ENCODE measurements at places on chromosomes 6 and 20. TPM values are rescaled to one million over a fixed set of nuclear protein-coding genes. Genes with fewer than 3 reads are reported as not detected.
A peak's percentile ranks its signal among the peaks of the same experiment; 100 is the strongest.

GRCh38 chr20:22684072-22684762 is 99.8 kb upstream of the FOXA2 start:
- peak; percentile 84 for DNase-seq

DNA sequence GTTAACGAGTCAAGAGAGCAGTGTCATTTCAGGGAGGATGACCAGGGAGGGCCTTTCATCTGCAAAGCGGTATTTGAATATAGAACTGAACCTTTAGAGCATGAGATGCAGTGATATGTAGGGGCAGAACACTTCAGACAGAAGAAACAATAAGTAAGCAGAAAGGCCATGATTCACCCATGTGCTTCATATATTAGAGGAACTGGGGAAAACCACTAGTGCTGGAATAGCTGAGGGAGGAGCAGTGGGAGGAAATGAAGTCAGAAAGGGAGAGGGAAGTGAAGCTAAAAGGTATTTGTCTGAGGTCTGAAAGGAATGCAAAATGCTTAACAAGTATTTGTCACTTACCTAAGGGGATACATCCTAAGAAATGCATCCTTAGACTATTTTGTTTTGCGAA is 391.2 kb downstream of the ADGRB3 start:
- no peak for DNase-seq

DNA sequence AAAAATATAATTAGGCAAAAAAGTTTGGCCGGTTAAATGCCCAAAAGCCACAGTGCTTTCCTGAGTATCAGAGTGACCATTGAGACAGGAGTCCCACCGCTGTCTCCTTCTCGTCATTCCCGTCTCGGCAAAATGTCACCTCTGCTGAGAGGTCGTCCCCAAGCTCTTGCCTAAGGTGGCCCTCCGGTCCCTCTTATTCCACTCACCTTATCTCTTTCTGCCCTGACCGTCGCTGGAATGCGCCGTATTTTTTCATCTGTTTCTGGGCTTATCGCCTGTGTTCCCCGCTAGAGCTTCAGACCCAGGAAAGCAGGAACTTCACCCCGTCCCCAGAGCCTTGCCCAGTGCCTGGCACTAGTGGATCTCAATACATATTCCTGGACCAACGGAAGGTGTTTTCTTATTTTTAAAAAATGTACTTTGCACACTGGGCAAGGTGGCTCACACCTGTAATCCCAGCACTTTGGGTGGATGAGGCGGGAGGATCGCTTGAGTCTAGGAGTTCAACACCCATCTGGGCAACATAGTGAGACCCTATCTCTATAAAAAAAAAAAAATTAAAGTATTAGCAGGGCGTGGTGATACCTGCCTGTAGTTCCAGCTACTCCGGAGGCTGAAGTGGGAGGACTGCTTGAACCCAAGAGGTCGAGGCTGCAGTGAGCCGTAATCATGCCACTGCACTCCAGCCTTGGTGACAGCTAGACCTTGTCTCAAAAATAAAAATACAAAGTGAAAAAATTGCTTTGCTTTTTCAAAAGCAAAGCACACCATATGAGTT is 122.8 kb upstream of the PTPN1 start:
- no peak for DNase-seq

- DNase-seq, result no peak
Observed at GRCh38 chr6:36674942-36675341, 3.6 kb upstream of the CDKN1A start.

DNA sequence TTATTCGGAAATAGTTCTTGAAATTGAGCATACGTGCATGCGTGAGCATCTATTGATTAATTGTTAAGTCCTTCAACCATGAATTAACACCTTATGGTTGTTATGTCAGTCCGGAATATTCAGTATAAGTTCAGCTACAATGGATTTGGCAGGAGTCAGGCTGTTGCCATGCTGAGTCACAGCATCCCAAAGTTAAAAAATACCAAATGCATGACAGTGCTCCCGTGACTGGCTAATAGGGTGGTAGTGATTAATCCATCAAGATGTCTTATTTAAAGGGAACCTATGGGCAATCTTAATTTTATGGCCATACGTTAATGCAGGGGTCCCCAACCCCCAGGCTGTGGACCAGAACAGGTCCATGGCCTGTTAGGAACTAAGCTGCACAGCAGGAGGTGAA is 10.5 kb downstream of the RAE1 start:
- DNase-seq, result no peak

DNA sequence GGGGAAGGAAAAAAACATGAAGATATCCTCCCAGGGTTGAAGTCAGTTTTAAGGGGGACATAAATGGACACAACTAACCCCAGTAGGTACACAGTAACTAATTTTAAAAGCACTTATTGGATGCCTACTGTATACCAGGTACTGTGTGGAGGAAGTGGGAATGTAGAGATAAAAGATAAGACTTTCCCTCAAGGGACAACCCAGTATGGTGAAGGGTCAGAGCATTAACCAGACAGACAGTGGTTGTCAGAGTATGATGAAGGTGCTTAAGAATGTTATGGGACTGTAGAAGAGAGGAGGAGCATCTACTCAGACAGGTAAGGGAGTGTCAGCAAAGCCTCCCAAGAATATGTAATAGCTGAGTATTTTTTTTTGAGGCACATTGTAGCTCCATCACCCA is 906 bp downstream of the ABCF1 start:
- no peak for DNase-seq

DNA sequence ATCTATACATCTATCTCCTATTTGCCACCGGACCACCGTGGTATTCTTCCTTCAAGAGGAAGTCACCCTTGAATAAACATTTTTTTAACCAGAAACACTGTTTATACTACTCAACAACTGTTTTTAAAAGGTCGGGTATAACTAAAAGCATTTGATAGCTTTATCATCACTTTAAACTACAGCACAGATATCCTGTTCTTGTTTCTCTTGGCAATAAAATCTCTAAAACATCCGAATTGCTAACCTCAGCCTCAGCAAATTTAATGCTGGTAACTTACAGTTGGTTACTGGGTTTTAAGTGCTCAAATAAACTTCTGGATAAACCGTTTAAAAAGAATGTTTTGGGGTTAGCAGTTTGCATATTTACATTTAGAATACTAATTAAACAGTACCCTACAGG is 20.4 kb downstream of the ZUP1 start:
- DNase-seq, result no peak

DNA sequence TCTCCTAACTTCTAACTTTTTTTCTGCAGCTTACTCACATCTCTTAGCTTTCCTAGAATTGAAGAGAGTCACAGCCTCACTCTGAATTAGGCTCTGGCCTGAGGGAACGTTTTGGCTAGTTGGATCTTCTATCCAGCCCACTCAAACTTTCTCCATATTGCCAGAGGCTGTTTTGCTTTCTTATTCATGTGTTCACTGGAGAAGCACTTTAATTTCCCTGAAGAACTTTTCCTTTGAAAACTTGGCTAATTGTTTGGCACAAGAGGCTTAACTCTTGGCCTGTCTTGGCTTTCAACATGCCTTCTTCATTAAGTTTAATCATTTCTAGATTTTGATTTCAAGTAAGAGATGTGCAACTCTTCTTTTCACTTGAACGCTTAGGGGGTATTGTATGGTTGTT is 138.2 kb upstream of the PLCB4 start:
- DNase-seq, result no peak

- DNase-seq, result no peak
Observed at GRCh38 chr6:156994215-156995076, 217.3 kb downstream of the ARID1B start.

TBXT gene
- polyA plus RNA-seq, result not detected

- DNase-seq, result no peak
Observed at GRCh38 chr6:35487658-35488516, 9.0 kb downstream of the TEAD3 start.

GRCh38 chr6:3320238-3320811 is 61.6 kb downstream of the PSMG4 start:
- no peak for DNase-seq

DNA sequence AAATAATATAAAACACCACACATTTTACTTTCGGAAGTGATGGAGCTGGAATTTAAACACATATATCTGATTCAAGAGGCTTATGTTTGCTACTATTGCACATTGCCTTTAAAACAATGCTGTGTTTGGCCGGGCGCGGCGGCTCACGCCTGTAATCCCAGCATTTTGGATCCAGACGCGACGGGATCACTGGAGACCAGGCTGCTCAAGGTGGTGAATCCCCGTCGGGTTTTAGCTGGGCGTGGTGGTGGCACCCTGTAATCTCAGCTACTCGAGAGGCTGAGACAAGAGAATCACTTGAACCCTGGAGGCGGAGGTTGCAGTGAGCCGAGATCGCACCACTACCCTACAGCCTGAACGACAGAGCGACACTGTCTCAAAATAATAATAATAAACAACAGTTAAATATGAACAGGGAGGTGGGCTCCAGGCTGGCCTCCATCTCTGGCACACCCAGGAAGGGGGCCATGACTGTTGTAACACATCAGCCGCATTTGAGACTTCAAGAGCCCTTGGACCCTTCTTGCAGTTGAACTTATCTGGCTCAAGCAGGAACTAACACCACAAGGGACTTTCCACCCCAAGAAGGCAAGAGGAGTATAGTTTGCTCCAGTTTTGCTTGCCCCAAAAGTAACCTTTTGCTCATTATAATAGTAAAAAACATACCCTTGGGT is 127.1 kb upstream of the ZNF184 start:
- no peak for DNase-seq

DOK5 gene
- polyA plus RNA-seq, result not detected

GMPR gene
- polyA plus RNA-seq, result not detected

LRRC73 gene
- polyA plus RNA-seq, result 0.08 TPM

DNA sequence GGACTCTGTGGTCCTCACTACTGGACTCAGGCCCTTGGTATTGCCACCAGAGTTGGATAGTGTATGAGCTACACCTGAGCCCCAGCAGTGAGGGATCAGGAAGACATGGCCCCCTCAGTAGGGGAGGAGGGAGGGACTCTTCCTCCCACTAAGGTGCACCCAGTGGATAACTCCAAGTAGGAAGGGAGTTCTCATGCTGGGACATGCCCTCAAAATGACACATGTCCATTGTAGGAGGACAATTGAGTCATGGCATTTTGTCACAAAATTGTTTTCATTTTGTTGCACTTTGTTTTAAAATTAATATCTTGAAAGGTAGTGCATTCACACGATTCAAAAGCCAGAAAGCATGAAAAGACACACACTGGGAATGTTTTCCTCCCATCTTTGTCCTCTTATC is 127.2 kb downstream of the FOXO3 start:
- no peak for DNase-seq

DNA sequence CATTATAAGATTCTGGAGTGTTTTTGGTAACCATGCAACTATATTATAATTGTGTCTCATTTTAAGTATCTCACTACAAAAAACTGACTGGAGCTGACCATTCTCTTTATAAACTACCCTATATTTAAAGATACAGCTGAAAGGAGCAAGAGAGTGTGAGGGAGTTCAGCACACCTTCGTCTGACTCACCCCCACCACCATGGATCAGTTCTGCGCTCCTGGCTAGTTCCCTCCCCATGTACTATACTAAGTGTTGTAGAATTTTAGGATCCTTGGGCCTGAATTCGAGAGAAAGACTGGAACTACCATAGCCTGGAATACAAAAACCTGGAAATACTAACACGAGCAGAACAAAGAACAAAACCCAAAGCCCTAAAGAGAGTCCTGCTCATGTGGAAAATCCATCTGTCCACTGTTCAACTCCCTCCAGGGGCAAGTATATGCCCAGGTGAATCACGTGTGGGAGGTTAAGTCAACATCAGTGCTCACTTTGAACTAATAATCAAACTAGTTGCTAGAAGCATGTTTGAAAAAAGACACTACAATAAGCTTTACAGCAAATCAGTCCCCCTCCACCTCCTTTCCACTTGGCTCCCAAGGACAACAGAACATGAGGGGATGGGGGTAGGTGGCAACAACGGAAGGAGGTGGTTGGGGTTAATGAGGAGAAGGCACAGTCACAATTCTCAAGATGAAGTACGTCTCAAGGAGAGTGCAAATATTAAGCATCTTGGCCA is 46.8 kb downstream of the ELOVL5 start:
- peak; percentile 87 for DNase-seq

SNAP25 gene
- polyA plus RNA-seq, result not detected

CFAP206 gene
- polyA plus RNA-seq, result 0.03 TPM

PSMB1 gene
- polyA plus RNA-seq, result 503 TPM

GPR31 gene
- not detected for polyA plus RNA-seq

DNA sequence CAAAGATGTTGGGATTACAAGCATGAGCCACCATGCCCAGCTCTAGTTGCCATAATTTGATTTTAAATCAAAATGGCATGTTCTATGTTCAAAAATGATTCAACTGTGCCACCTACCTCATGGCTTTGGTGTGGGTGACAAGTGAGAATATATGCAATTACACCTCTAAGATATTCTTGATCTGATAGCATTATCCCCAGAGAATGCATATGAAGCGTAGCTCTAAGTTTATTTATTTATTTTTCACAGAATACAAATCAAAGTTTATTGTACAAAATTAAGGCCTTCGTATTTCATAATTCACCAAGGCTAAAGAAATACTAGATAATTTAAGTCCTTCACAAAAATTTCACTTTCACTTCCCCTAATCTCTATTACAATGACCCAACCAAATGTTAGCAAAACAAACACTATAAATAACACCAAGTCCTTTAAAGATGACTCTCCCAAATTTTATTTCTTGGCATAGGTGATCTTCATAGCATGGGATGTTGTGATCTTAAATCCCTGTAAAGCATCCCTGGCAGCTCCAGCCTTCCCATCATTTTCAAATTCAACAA is 205.9 kb upstream of the TAB2 start:
- no peak for DNase-seq

DNA sequence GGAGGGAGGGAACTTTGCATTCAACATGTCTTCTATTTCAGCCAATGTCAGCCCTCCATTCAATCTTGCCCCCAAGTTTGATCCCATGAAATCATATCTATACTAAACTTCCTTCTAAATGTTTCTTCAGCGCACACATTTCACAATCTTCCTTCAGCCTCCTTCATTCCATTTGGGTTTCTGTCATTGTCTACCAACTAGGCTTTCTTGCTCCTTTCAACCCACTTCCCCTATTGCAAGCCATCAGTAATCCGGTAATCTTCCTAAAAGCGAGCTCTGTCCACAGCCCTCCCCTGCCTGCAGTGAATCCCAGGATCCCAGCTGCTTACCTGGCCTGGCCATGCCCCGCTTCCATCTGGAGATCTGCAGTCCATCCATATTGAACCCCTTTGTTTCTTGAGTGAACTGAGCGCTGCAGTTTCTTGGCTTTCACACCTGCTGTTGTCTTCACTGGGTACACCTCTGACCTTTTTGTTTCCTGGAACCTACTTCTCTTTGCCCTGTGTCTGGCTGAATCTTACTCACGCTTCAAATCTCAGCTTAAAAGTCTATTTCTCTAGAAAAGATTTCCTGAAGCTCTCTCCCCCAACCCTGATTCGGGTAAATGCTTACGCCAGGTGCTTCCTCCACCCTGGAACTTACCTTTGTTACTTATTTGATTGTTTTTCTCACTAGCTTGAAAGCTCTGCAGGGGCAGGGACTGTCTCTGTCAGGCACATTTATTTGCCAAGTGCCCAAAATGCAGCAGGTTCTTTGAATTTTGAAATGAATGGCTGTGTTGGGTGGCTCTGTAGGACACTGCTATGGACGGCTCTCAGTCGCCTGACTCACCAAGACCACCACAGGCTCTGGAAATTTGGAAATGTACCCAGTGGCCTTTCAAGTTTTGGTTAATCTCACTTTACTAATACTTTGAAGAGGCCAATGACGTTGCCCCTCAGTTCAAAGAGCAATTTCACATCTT is 50.3 kb downstream of the ADTRP start:
- DNase-seq, result no peak

GRCh38 chr20:58892932-58893224 is 40.4 kb downstream of the GNAS start:
- DNase-seq, result no peak

- DNase-seq, result peak; percentile 77
Observed at GRCh38 chr20:35269055-35269781, 8.7 kb downstream of the MMP24OS start.

Measured in HepG2 (cell line).